ENCODE measurements at places on chromosomes 2 and 18.

- no peak for DNase-seq
Measured at GRCh38 chr2:126769118-126769517, 113.2 kb downstream of the GYPC start.

DNA sequence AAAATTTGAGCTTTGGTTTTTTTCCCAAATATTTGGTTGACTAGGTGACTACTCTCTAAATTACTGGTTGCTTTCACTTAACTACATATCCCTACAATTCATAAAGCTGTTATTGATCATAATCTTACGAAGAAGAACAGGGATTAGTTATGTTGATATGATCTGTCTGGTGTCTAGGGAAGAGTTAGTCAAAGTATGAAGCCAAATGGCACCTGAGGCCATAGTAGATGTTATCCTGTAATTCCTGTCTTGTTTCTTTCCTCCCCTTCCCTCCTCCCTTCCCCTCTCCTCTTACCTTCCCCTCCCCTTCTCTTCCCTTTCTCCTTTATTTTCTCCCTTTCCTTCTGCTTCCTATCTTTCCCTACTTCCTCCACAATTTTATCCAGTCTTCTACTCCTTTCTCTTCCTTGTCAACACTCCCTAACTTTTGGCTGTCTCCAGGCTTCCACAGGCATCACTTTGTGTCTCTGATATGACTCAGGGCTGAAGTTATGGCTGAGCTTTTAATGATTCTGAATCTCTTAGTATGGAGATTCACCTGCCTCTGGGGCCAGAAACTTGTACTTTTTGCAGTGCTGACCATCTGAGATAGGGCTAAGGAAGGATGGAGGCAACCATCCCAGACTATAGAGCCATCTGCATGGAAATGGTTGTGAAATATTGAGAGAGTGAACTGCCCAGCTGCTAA lies 149.9 kb upstream of the TCF4 start:
- no peak for DNase-seq

DNA sequence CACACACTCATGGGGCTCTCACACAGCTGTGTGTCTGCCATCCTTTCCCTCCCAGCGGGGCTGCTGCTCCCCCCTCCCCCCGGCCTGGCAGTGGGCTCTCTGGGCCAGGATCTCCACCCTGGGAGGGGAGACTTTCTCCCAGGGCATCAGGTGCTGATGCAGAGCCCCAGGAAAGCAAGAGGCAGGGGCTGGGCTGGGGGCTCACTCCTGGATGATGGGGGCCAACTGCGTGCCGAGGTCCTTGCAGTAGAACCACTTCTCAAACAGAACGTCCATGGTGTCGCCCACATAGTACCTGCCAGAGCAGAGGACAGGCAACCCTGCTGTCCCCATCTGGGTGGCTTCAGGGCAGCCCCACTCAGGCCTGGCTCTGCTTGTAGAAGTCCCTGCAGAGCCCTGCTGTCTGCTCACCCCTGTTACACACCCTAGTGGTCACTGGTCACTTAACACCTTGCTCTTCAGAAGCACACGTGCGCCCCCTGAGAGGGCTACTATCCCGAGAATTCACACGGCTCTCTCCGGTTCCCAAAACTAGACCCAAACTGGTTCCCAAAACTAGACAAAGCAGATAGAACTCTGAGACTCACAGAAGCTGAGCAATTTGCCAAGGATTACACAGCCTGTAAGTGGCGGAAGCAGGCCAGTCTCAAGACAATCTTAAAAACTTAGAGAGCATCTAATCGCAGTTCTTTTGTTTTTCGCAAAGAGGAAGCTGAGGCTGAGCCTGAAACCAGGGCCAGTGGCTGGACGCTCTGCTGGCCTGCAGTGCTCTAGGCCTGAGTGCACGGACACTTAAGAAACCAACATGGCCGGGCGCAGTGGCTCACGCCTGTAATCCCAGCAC lies 6.6 kb upstream of the OXER1 start:
- no peak for DNase-seq

GRCh38 chr2:171553858-171554257 lies 31.6 kb downstream of the CYBRD1 start:
- DNase-seq: peak; percentile 87

GRCh38 chr2:69205491-69205890 lies 181.5 kb downstream of the GFPT1 start:
- DNase-seq: no peak

- DNase-seq: no peak
Measured at GRCh38 chr2:168692132-168692744, 110.2 kb upstream of the NOSTRIN start.

DNA sequence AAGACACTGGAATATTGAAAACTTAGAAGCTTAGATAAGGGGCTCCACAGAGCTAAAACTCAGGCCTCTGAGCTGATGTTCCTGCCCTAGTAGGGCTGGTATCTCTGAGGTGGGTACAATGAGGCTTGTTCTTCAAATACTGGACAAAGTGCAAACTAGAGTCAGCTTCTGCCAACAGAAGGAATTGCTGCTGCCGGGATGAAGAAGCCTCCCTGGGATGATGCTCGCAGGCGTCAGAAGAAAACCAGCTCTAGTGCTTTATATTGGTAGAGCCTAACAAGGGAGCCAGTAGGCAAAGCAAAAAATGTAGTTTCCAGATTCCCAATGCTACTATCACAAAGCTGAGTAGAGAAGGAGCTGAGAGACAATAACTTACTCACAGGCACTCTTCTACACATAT lies 118.1 kb downstream of the FOXI3 start:
- DNase-seq: no peak

GRCh38 chr2:14016289-14016955 lies 616.1 kb upstream of the LRATD1 start:
- DNase-seq: no peak

DNA sequence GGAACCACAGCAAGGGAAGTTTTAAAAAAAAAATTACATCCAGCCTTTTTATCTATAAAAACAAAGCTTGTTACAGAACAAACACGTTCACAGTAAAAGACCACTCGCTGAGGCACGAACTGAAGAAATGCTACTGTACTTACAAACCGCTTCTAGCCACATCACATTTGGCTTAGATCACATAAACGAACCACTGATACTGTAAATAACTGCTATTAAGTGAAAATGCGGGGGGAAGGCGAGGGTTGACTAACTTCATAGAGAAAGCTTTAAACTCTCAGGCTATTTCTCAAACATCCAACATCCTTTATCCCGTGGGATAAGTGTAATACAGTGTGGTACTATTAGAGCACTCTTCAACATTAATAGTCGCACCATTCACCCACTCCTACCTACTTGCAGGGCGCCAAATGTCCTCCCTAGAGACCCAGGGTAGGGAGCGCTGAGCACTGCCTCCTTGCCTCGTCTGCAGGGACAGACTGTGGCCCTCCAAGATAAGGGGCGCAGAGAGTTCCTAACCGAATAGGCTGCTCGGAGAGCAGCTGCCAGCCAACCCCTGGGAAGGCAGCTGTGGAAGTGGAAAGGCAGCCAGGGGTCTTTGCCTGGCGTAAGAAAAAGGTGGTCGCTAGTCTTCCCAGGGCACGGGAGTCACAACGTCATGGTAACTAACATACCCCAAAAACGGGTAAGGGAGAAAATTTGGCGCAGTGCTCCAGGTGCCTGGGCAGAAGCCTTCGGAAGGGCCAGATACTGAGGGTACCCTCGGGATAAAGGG lies 854 bp downstream of the GPR155 start:
- no peak for DNase-seq

GRCh38 chr2:174957050-174957449 lies 48.1 kb downstream of the CHN1 start:
- DNase-seq: no peak

DNA sequence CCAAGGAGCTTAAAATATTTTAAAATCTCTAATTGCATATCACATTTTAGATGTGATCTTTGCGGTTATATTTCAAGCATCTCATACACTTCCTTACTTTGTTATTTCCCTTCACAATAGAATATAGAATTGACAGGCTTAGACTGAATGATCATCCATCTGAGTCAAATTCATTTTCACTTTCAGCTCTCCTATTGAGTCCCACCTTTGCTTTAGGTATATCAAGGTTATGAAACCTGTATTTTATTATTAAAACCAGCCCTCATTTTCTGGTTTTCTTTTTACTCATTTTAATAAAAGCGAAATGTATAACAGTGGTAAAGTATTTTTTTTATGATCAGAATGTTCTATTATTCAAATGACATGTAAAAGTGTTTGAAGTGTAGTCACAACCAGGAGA lies 162.9 kb upstream of the KYNU start:
- DNase-seq: no peak

DNA sequence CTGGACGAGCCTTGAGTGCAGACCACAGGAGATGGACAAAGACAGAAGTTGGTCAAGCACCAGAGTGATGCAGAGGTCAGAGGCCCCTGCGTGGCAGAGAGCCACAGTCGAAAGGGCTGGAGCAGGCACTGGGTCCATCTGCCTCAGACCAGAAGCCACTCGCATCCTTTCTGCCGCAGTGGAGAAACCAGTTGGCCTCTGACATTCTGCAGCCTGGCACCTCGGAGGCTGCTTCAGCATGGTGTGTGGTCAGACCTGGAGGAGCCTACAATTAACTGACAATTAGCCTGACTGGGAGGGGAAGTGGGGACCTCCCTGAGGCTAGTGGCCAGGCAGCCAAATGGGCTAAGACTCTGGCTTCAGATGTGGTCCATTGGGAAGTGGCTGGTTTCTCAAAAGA lies 111.1 kb downstream of the SGPP2 start:
- no peak for DNase-seq

DNA sequence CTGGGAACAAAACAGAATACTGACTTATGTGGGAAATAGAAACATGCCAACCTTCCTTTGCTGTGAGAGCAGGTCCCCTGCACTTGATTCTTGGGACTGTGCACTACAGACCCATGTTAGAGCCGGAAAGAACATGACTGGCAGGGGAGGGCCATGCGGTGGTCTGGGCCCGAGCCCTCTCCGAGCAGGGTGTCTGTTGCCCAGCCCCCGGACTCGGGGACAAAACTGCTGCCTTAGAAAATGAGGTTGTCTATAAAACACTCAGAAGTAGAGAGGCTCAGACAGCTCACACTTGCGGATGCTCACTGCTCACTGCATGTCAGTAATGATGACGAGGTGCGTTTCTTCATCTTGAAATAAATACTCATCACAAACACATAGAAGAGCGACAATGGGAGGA lies 270.7 kb upstream of the HDAC4 start:
- no peak for DNase-seq

GRCh38 chr2:71570951-71571460 lies 117.6 kb downstream of the DYSF start:
- DNase-seq: no peak

DNA sequence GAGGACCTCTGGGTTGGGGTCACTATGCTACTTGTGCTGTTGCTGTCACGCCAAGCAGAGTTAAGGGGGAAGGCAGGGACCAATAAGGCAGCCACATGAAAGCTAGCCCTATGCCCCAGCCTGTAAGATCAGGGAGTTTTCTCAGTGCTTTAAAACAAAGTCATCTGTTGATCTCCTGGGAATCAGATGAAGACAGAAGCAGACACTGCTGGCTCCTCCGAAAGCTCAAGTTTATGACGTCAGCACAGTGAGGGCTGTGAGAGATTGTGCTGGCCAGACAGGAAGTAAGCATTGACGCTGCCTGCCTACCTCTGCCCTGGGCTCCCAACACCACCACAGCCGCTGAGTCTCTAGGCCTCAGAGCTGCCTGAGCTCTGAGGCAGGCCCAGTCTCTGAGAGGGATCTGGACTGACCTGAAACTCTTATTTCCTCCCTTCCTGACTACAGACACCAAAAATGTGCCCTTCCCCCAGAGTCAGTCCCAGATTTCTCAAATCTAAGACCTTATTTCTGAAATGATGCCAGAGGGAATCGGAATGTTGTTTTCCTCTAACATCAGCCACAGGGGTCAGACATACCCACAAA lies 118.1 kb upstream of the EPAS1 start:
- DNase-seq: no peak

- DNase-seq: no peak
Measured at GRCh38 chr2:151851761-151852160, 23.5 kb upstream of the ARL5A start.

DNA sequence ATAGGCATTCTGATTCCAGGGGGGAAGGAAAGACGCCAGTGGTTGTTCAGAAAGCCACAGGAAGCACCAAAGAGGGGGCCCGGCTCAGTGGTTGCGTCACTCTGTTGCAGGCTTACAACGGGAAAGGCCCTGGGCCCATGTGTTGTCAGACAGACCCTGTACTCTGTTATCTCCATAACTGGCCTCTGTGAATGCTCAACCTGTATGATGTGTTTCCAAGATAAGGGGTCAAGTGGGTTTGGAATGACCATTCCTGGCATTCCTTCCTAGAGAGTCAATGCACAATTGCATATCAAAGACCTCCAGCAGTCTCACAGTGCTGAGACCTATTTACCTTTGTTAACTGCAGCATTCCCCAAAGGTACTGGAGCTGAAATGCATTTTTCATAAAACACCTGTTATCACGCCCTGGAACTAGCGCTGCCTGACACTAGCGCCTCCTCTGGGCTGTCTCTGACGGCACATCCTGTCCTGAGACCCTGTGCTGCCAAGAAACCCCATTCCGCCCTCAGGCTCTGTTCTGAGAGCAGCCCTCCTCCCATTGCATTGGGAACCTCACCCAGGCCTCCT lies 13.2 kb upstream of the LRRFIP1 start:
- DNase-seq: no peak

- no peak for DNase-seq
Measured at GRCh38 chr2:95034221-95034620, 8.7 kb downstream of the MAL start.
